ENCODE measurements at places on chromosomes 2 and 18.

- no peak for DNase-seq
Observed at GRCh38 chr2:147051814-147052213, 793.0 kb upstream of the ACVR2A start.

DNA sequence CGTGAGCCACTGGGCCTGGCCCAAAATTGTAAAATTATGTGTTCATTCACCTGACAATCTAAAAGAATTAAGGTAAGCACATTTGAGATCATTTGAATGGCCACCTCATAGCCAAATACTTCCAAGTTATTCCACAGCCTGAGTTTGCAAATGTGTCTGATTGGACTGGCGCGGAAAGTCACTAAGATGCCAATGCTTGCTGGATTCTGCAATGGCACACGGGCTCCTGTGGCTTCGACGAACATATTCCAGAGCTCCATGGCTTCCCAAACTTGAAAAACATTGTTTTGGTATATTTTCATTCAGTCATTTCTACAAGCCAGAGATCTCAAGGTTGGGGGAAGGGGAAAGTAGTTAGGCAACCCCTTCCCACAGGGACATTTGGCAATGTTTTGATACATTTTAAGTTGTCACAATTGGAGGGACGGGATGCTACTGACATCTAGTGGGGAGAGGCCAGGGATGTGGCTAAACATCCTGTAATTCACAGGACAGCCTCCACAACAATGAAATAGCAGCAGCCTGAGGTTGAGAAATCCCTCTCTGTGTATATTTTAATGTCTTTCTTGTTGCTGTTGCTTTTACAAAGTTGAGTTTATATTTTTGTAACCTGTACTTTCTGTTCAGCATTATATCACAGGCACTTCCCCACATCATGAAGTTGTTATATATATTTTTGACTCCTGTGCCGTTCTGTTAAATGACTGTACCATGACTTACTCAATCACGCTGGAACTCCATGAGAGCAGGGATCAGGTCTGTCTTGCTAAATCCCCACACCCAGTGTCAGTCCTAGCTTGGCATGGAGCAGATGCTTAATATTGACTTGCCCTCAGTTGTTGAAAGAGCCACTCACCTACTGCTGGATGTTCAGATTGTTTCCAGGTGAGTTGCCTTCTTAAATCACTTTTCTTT, 56.9 kb downstream of the COL4A4 start:
- peak; percentile 53 for DNase-seq

DNA sequence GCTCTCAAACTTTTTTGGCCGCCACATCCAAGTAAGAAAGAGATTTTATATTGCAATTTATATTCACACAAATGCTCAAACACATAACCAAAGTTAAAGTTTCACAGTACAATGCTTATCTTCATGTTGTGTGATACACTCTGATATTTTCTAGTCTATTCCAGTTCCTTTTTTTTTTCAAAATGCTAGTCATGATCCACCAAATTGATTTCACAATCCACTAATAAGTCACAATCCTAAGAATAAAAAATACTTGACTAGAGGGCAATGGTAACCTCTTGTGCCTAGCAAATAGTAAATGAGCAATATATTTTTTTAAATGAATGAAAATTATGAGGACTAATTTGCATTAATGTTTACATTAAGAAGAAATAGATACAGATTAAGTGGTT, 5.8 kb upstream of the PTPN4 start:
- DNase-seq, result no peak

DNA sequence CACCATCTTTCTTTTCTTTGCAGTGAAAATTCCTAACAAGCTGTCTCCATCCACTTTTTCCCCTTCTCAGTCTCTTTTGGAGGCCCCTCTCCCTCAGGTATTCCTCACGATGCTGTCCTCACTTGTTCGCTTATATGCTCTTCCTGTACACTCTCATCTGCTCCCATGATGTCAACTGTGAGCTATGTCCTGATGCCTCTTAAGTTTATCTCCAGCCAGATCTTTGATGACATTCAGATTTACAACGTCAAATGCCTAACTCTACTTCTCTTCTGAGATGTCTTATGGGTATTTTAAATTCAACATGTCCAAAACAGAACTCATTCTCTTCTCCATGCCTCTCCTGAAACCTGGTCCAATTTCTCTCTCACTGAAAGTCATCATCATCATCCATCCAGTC, 55.1 kb upstream of the SERTAD2 start:
- DNase-seq, result no peak

GRCh38 chr2:140316345-140316744, 1536.2 kb upstream of the NXPH2 start:
- DNase-seq, result no peak

- no peak for DNase-seq
Observed at GRCh38 chr2:85433511-85434089, 15.1 kb downstream of the SH2D6 start.
